ENCODE measurements at places on chromosomes 7 and 10. TPM values are rescaled to one million over a fixed set of nuclear protein-coding genes. Genes with fewer than 3 reads are reported as not detected.

DNA sequence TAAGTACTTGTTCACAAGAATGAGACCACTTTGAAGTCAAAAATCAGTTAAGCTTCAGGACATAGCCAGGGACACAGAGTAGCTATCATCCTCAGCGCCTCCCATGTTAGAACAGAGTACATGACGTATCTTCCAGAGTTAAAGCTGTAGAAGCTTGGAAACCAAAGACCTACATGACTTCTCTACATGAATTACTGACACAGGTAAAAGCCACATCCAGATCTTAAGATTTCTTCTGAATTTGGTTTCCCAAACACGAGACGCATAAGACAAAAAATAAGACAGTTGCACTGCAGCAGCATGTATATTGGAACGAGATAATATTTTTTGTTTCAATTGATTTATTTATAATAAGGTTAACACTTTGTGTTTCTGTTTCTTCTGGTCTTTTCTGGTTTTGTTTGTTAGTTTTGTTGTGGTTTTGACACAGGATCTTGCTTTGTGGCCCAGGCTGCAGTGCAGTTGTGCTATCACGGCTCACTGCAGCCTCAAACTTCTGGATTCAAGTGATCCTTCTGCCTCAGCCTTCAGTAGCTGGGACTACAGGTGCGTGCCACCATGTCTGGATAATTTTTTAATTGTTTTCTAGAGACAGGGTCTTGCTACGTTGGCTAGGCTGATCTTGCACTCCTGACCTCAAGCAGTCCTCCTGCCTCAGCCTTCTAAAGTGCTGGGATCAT lies 10.2 kb upstream of the EPC1 start:
- H3K27me3 ChIP-seq, result no peaks in the 10 kb centered on the region
- DNase-seq, result no peak
- no peaks in the 10 kb centered on the region for H3K4me1 ChIP-seq
- H3K27ac ChIP-seq, result no peak overlapping the region
- H3K4me3 ChIP-seq, result no peak overlapping the region

GRCh38 chr10:101052285-101052684 lies 9.5 kb upstream of the KAZALD1 start:
- no peaks in the 10 kb centered on the region for H3K36me3 ChIP-seq
- DNase-seq, result no peak
- H3K4me3 ChIP-seq, result no peak overlapping the region
- H3K27ac ChIP-seq, result no peak overlapping the region
- peaks cover 10% of the 10 kb centered on the region for H3K4me1 ChIP-seq
- no peaks in the 10 kb centered on the region for H3K27me3 ChIP-seq

GRCh38 chr10:93088466-93088865 lies 14.8 kb downstream of the CYP26A1 start:
- H3K27me3 ChIP-seq, result no peaks in the 10 kb centered on the region
- no peaks in the 10 kb centered on the region for H3K4me1 ChIP-seq
- no peaks in the 10 kb centered on the region for H3K36me3 ChIP-seq
- H3K27ac ChIP-seq, result no peak overlapping the region
- H3K4me3 ChIP-seq, result no peak overlapping the region
- no peak for DNase-seq

DNA sequence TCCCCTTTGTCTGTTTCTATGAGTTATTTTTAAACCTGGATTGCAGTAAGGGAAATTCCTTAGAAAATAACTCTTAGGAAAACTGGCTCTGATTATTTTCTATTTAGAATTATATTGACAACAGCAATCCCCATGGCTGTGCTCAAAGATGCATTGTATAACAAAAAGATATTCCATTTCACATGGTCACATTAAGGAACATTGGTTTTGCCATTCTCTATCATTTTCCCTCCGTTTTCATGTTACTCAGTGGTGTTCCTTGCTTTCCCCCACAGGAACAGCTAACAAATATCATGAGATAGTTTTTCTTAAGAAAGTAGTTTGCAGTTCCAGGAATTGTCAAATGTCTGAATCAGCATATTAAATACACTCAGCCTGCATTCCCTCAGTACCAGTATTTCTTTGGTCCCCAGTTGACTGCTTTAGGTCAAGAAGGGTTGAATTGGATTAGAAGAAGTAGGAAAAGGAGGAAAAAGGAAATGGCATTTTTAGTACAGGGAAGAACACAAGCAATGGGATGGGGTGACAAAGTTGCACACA lies 436.7 kb downstream of the TNS3 start:
- H3K27me3 ChIP-seq, result no peaks in the 10 kb centered on the region
- DNase-seq, result no peak
- no peak overlapping the region for H3K27ac ChIP-seq
- H3K36me3 ChIP-seq, result no peaks in the 10 kb centered on the region

DNA sequence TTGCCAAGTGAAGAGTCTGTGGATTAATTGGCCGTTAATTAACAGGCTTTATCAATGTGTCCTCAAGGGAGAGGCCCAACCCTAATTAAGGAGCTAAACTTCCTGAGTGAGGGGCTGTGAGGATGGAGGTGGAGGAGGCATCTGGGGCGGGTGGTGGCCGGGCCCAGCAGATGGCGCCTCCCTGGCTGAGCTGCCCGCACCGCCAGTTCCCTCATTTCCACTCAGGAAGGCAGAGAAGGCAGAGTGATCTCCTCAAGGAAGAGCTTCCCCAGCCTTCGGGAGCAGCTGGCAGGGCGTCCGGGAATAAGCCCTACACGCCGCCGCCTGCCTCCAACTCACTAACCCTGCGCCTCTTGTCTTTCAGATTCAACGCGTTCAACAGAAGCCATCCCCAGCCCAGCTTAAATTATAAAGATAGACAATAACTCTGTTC lies 112.2 kb downstream of the CYTH3 start:
- H3K36me3 ChIP-seq, result peaks cover 7% of the 10 kb centered on the region
- H3K27ac ChIP-seq, result peak overlapping the region; percentile 17
- H3K4me3 ChIP-seq, result no peak overlapping the region
- no peaks in the 10 kb centered on the region for H3K27me3 ChIP-seq
- no peak for DNase-seq

- H3K36me3 ChIP-seq, result no peaks in the 10 kb centered on the region
- H3K4me1 ChIP-seq, result peaks cover 28% of the 10 kb centered on the region
- DNase-seq, result no peak
- no peaks in the 10 kb centered on the region for H3K27me3 ChIP-seq
- no peak overlapping the region for H3K4me3 ChIP-seq
- H3K27ac ChIP-seq, result peak overlapping the region; percentile 90
These were observed 100.7 kb upstream of the AFAP1L2 start for GRCh38 chr10:114504769-114505579.

DNA sequence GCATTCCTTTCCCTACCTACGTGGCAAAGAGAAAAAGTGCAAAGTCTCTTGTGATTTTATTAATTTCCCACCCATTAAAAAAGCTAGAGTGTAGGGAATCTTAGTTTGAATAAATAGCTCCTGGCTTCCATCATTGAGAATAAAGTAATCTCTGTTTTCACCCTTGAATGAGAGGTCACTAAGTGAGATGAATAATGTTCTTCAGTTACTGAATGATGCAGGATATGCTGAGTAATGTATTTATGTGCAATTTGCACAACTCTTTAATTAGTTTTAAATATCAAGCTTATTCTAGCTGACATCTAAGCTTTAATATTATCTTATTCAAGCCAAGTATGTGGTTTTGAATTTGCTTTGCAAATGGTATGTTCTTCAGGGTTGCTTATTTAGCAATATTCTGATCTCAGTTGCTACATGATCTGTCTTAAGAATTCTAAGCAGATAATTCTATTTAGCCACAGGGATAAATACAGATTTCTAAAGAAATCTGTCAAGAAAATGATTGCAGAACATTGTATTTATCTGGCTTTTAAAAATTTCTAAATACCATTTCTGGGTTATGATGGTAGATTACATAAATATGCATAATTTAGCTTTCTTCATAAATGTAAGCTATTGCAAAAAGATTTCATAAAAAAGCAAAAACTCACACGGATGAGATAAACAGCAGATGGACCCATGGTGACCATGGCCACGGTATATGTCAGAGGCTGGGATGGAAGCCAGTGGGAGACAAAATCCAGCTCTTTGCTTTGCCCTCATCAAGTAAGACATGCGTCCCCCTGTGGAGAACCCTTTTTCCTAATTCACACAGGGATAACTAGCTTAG lies 141.0 kb downstream of the MACC1 start:
- H3K27ac ChIP-seq, result no peak overlapping the region
- H3K36me3 ChIP-seq, result no peaks in the 10 kb centered on the region
- no peaks in the 10 kb centered on the region for H3K4me1 ChIP-seq

DNA sequence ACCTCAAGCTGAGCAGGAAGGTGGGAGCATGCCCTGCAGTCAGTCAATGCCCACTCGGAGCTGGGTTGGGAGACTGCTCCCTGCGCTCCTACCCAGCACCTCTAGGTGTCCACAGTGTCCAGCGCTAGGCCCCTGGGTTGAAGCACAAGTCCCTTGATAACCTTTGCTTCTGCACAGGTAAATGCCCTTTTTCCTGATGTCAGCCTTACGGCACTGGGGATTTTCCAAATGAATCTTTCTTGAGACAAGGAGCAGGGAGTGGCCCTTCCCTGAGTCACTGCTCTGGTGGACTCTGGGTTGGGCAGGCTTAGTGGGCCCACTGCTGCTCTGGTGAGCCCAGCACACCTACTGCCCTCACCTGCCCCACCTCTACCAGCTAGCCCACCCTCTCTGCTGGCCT lies 61.9 kb upstream of the OPN4 start:
- no peak for DNase-seq
- no peaks in the 10 kb centered on the region for H3K4me1 ChIP-seq
- no peak overlapping the region for H3K27ac ChIP-seq
- H3K27me3 ChIP-seq, result no peaks in the 10 kb centered on the region

Gene LRCH4
- 49.6 TPM for total RNA-seq

Gene CLRN3
- total RNA-seq, result not detected

Gene SLC37A3
- total RNA-seq, result 89.8 TPM

Gene PON1
- 0.66 TPM for total RNA-seq

Gene SCIN
- 4.7 TPM for total RNA-seq
